ENCODE measurements at places on chromosomes 13 and 19. TPM values are rescaled to one million over a fixed set of nuclear protein-coding genes. Genes with fewer than 3 reads are reported as not detected.

Gene STOML3
- total RNA-seq: not detected

Gene ZNF283
- 4.3 TPM for total RNA-seq

Gene CALM3
- total RNA-seq: 213 TPM

Gene SMG9
- 29.0 TPM for total RNA-seq

Gene GPR4
- total RNA-seq: 0.10 TPM

Gene KLHL1
- not detected for total RNA-seq

Gene SERPINE3
- total RNA-seq: not detected

Gene LYL1
- not detected for total RNA-seq

Gene EIF3K
- total RNA-seq: 564 TPM

Data from HT1080 (cell line).